ENCODE measurements at places on chromosomes 2 and 18. TPM values are rescaled to one million over a fixed set of nuclear protein-coding genes. Genes with fewer than 3 reads are reported as not detected.

FSHR gene
- not detected for total RNA-seq

ACVR1C gene
- total RNA-seq = 0.02 TPM

MRPL30 gene
- 31.7 TPM for total RNA-seq

AGXT gene
- not detected for total RNA-seq

MTCL1 gene
- total RNA-seq = 52.2 TPM

FZD7 gene
- 5.4 TPM for total RNA-seq

SNTG2 gene
- not detected for total RNA-seq

ERFE gene
- 7.6 TPM for total RNA-seq

CETN1 gene
- total RNA-seq = not detected

PIEZO2 gene
- 0.51 TPM for total RNA-seq

EGR4 gene
- 0.31 TPM for total RNA-seq

MRPL19 gene
- total RNA-seq = 76.0 TPM

FBXO36 gene
- 1.4 TPM for total RNA-seq

Data from A549 treated with CORT108297 at 1 μM for 4 hours (cell line).